Left hindlimb (tissue), 1 donor: ENCODE measurements at places on chromosomes 7 and 10.

DNA sequence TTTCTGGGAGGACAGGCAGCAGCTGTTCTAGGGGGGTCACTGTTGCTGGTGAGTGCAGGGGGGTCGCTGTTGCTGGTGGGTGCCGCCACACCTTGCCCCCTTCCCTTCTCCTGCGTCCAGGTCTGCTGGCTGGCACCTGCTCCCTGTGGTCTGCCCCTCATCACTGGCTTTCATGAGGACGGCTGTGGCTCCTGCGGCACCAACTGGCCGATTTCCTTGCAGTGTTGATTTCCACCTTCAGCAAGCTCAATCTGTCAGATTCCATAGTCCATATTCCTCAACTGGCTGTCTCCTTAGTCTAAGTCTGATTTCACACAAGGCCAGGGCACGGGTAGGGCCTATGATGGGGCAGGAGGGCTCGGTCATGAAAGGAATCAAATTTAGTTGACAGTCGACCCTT, 23.4 kb upstream of the GRB10 start:
- no peak for DNase-seq

DNA sequence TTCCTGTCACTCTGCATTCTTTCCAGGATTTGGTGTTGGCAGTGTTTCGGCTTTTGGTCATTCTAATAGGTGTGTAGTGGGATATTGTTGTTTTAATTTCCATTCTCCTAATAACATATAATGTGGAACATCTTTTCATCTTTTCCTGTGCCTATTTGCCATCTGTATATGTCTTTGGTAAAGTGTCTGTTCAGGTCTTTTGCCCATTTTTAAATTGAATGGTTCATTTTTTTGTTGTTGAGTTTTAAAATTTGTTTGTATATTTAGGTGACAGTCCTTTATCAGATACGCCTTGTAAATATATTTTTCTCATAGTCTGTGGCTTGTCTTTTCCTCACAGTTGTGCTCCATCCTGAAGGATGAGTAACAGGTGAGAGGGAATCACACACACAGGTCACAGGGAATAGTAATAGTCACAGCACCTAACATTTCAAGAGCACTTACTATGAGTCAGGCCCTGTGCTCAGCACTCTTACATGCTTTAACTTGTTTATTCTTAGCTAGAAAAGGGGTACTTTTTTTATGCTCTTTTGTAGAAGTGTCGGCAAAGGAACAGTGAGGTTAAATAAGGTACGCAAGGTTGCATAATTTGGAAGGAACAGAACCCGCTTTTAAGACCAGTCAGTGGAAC, 117.1 kb upstream of the GATA3 start:
- DNase-seq: no peak

DNA sequence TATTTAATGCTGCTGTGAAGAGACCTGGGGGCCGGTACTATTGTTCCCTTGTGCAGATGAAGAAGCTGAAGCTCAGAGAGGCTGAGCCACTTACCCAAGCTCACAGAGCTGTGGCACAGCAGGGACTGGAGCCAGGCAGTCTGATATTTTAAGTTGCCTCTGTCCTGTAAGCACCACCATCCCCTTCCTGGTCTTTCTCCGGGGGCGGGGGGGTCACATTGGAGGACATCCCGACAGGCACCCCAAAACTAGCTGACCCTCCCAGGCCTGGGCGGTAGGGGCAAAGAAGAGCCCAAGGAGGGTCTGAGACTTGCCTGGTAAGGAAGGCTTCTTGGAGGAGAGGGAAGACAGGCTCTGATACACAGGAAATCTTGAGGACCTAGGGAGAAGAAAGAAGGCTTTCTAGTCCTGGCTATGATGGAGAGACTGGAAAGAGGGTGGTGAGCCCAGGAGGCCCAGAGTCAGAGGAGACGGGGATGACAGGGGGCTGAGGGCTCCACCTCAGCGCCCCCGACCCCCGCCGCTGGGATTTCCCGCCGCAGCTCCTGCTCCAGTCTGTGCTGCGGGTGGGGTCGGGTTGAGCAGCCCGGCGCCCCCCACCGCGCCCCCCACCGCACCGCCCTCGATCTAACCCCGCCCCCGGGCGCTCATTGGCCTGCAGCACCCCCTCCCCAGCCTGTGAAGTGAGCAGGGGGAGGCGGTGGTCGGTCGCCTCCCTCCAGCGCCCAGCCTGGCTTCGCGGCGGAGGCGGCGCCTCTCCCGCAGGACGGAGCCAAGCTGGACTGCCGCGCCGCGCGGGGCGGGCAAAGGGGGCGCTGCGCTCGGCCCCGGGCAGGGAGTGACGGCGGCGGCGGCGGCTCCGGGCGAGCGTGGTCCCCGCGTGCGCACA, at the start of gene ADCYAP1R1:
ADCYAP1R1 (plus strand) TSS at position 711 of the 889 bp plus-strand sequence. CDS start 10,957 bp downstream, outside the sequence.
- peak; percentile 73 for DNase-seq

GRCh38 chr7:108002726-108003598, at the start of gene LAMB1:
Gene LAMB1, minus strand, starts transcription at chr7:108003161. Its CDS starts 276 bp downstream, at chr7:108002885.
- peak; percentile 87 for DNase-seq

- DNase-seq: no peak
Measured at GRCh38 chr7:8391353-8392062, 41.9 kb upstream of the NXPH1 start.

- DNase-seq: no peak
Measured at GRCh38 chr7:33936503-33936902, 31.2 kb downstream of the BMPER start.

DNA sequence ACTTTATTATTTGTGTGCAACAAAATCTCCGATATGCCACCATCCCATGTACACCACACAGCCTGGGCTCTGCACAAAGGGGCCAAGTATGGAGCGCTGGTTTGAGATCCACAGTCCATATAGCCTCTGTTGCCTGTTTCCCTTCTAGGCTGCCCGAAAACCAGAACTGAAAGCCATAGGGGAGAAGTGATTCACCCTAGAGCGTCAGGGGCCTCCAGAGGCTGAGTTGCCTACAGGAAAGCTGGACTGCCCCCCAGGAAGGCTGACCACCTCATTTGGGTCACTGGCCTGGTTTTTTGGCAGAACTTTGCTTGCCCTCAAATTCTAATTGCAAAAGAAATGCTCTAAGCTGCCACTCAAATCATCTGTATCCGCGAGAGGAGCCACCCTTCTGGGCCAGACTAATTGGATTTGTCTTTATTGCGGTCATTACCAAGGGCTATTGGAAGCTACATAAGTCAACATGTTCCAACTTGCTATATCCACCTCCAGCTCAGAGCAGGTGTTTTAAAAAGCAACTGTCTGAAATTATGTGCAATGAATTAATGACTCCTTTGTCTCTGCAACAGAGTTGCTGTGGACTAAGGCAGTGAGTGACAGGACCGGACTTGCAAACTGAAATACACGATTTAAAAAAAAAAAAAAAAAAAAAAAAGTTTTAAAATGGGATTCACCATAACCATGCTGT, 28.3 kb upstream of the FRMD4A start:
- no peak for DNase-seq
